ENCODE measurements at places on chromosomes 4 and X.

- DNase-seq: no peak
Measured at GRCh38 chr4:4395849-4396627, 9.1 kb downstream of the NSG1 start.

DNA sequence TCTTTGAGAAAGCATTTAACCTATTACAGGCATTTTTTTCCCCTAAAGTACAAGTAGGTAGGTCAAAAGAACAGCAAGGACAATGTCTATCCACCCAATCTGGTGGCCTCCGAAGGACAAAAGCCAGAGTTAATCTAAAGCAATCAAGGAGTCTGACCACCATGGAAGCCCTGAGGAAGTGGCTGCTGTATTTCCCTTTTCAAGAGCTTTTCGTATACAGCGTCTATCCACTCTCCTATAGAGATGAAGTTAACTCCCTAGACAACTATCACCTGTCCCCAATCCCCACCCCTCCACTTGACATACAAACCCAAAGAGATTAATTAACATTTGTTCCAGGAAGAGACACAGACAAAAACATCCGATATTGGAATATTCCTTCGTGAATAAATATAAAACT lies 85.5 kb downstream of the SNCA start:
- DNase-seq: no peak

DNA sequence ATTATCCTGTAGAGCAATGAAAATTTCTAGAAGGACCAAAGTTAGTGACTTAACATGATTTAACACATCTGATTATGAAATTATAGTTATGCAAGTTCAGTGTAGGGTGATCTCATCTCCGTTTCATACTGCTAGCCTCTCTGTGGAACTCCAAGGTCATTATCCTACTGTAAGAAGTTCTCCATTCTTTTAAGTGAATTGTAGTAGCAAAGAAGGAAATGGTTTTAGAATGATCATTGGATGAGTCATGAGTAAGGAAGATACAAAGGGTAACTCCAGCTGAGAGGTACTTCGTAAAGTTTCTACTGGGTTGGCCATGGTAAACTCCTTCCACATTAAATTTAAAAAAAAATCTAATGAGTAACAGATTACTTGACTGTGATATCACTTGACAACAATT lies 215.0 kb upstream of the GIMD1 start:
- DNase-seq: no peak

DNA sequence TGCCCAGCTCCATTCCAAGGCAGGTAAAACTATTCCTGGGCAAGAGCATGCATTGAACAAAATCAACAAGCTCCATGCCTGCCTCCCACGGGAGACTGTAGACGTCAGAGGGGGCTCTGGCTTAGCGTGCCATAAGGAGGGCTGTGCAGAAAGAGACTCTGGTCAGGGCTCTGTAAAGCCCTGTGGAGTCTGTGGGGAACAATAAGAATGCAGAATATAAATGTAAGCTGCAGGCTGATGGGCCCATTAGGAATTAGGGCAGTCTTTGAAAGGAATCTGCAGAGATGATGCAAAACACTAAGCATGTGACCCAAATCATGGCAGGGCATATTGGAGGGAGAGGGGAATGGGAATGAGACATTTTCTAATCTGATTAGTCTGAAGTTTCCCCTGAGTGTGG lies 170.3 kb downstream of the EFHC2 start:
- no peak for DNase-seq

GRCh38 chr4:41142376-41143310 lies 71.7 kb downstream of the APBB2 start:
- peak; percentile 69 for DNase-seq

GRCh38 chrX:154355094-154355775 lies 19.2 kb downstream of the FLNA start:
- no peak for DNase-seq

- no peak for DNase-seq
Measured at GRCh38 chr4:94453391-94453963, 1.7 kb downstream of the PDLIM5 start.

- DNase-seq: no peak
Measured at GRCh38 chr4:153062652-153063168, 126.6 kb downstream of the FHDC1 start.

DNA sequence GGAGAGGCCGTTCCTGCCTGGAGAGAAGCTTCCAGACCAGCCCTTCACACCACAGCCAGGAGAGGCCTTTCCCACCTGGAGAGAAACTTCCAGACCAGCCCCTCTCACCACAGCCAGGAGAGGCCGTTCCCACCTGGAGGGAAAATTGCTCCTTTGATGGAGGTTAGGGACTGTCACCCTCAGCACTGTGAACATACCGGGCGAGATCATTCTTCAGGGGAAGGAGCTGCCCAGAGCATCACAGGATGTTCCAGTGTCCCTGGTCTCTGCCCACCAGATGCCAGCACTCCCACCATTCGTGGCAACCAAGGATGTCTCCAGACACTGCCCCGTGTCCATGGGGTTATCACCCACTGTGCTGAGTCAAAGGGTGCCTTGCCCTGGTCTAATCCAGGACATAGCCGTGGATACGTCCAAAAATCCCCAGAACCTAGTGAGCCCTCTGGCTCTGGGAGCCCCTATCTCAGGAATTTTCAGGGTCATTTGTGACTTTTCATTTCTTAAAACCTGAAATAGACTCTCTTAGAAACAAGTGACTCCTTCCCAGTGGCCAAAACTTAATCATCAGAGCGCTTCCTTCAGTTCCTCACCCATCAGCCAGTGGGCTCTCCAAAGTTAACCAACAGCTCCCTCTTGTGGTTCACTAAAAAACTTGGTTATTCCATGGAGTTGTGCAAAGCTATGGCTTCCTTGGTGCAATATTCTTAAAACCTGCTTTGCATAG lies 80.2 kb downstream of the CRMP1 start:
- no peak for DNase-seq

- no peak for DNase-seq
Measured at GRCh38 chr4:26474551-26474950, 15.7 kb downstream of the CCKAR start.

- peak; percentile 66 for DNase-seq
Measured at GRCh38 chr4:6474053-6474568, 1.7 kb upstream of the PPP2R2C start.

DNA sequence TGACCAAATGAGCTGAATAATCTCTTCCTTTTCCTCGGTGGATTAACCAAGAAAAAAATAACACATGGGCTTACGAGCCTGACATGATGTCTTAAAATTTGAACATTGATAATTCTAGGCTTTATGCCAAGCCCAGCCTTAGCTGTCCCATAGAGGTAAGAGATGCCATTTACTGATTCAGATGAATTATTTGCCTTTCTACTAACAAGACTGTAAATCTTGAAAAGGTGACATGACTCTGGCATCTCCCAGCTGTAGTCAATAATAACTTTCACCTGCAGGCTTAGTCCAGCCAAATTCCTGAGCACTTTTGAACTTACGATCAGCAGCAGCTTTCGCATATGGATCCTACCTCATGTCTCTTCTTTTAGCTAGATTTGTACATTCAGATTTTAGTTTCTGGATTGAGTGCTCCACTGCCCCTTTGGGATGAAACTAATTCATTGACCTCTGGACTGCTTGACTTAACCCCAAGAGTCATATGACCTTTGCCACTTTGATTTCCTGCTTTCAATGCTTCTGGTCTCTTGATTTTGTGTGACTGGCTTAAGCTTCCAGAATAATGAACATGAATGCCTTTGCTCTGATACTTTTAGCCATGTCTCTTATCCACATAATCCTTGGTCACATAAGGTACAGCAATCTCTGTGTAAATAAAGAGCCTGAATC lies 876.4 kb upstream of the SLIT2 start:
- no peak for DNase-seq

Data from islet precursor cell (in vitro differentiated cells).